ENCODE measurements at places on chromosomes 13 and 19.

- no peak for DNase-seq
Measured at GRCh38 chr19:35169221-35169995, 14.9 kb downstream of the FXYD5 start.

DNA sequence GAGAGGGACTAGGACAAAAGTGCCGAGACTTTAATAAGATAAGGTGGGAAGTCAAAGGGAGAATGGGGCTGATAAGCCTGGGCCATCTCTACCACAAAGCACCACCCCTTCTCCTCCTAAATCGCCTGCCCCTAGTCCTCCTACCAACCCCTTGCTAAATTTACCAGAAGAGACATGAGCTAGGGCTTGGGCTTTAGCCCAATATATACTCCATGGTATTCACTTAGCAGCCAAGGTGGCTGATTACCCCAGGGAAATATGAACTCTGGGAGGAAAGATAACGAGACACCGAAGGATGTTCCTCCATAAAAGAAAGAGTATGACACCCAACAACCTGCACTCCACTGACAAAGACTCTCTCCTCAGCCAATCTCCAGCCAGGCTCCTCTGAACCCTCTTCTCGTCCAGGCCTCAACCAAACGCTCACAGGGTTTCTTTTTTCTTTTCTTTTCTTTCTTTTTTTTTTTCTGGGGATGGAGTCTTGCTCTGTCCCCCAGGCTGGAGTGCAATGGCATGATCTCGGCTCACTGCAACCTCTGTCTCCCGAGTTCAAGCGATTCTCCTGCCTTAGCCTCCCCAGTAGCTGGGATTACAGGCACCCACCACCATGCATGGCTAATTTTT, 610.2 kb downstream of the UQCRFS1 start:
- no peak for DNase-seq

- DNase-seq, result peak; percentile 89
Measured at GRCh38 chr13:49935171-49936074, 717 bp downstream of the SPRYD7 start.

- no peak for DNase-seq
Measured at GRCh38 chr13:110354123-110354627, 47.1 kb downstream of the COL4A2 start.

DNA sequence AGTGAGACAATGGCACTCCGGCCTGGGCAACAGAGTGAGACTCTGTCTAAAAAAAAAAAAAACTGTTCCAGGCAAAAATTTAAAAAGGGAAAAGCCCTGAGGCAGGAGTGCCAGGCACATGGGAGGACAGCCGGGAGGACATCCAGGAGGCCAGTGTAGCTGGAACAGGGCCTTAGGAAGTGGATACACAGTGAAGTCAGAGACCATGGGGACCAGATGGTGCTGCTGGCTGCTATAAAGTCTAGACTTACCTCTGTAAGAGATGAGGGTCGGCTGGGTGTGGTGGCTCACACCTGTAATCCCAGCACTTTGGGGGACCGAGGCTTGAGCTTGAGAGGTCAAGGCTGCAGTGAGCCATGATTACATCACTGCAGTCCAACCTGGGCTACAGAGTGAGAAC, 15.0 kb downstream of the HAS1 start:
- DNase-seq, result no peak

- DNase-seq, result peak; percentile 51
Measured at GRCh38 chr19:11767633-11768133, 883 bp downstream of the ZNF441 start.

DNA sequence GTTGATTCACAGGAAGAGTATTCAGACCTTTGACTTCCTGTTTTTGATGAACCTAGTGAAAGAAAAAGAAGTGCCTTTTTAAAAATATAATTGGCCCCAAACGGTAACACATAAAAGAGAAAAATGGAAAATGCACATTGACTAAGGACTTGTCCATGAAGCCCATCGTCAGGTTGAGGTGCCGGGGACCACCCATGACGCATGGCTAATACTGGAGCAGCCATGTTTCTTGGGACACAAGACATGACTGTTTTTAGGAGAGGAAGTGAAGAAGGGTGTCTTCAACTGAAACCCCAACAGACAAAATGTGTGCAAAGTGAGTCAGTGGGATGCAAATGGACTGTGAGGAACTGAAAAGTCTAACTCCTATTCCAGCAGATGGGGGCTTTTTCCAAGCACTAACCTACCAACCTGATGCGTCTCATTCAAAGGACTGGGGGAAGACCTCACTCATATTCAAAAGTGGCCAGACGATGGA, 459.4 kb downstream of the FOXO1 start:
- DNase-seq, result no peak

GRCh38 chr19:15194938-15195337, 5.9 kb downstream of the NOTCH3 start:
- peak; percentile 50 for DNase-seq

GRCh38 chr13:112806739-112807652, 117.2 kb downstream of the ATP11A start:
- DNase-seq, result no peak

All from ELR (cell line).